Naive thymus-derived CD8-positive, alpha-beta T cell (primary cell): ENCODE measurements at places on chromosomes 13 and 19. TPM values are rescaled to one million over a fixed set of nuclear protein-coding genes. Genes with fewer than 3 reads are reported as not detected.

DNA sequence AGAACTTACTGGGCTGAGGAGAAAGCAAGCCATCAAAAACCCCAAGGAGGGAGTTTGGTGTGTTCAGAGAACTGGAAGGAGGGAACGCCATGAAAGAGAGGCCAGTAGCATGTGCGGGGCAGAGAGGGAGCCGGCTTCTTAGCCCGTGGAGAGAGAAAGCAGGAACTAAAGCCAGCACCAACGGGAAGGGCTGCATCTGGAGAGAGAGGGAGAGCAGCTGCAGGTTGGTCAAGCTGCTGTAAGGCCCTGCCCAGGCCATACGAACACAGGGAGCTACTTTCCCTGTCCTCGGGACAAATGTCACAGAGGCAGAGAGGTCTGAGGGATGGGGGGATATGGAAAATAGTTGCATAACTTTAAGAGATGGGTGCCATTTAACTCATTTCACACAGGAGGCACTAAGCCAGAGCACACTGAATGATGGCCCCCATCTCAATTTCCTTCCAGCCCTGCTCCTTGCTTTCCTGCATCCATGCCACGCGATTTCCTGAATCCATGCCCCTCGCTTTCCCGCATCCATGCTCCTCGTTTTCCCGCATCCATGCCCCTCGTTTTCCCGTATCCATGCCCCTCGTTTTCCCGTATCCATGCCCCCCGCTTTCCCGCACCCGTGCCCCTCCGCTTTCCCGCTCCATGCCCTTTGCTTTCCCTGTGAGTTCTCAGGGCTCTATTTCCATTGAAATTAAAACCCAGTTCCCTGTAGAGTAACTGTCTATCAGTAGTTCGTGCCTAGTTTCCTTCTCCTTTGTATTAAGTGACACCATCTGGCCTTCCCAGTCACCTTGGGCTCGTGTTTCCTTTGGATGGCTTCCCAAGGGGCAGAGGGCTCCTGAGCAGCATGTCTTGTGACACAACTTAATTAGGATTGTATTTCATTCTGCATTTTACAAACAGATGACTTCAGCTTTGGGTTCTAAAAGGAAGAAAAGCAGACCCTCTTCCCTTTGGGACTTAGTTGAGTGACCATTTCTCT is 31.5 kb upstream of the TPT1 start:
- H3K4me1 ChIP-seq, result peaks cover 33% of the 10 kb centered on the region
- no peaks in the 10 kb centered on the region for H3K27me3 ChIP-seq
- peak overlapping the region; percentile 64 for H3K27ac ChIP-seq
- peaks cover 3% of the 10 kb centered on the region for H3K36me3 ChIP-seq
- H3K4me3 ChIP-seq, result no peak overlapping the region

DNA sequence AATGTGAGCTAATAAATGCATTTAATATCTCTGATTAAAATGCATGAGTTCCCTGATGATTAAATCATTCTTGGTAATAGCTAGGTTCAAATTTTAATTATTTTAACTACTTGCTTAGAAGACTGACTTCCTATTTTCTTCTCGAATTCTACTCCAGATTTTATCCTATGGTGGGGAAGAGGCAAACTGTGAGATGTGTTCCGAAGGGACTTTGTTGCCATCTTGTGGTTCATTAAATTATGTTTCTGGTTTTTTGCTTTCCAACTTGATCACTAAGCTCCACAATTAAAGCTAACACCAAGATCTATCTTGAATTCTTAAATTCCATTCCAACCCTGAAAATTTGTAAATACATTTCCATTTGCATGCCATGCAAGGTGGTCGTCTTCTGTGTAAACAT is 538.4 kb upstream of the PCDH20 start:
- H3K36me3 ChIP-seq, result no peaks in the 10 kb centered on the region
- H3K27me3 ChIP-seq, result no peaks in the 10 kb centered on the region
- H3K4me3 ChIP-seq, result no peak overlapping the region
- H3K4me1 ChIP-seq, result no peaks in the 10 kb centered on the region

- no peaks in the 10 kb centered on the region for H3K36me3 ChIP-seq
- no peak overlapping the region for H3K4me3 ChIP-seq
- no peak overlapping the region for H3K27ac ChIP-seq
- DNase-seq, result no peak
- H3K4me1 ChIP-seq, result no peaks in the 10 kb centered on the region
These were observed 6.5 kb downstream of the FLT3 start for GRCh38 chr13:28093881-28094280.

TMEM59L gene
- not detected for total RNA-seq

PNMA8A gene
- total RNA-seq, result 3.5 TPM

TMEM190 gene
- not detected for total RNA-seq

DNA sequence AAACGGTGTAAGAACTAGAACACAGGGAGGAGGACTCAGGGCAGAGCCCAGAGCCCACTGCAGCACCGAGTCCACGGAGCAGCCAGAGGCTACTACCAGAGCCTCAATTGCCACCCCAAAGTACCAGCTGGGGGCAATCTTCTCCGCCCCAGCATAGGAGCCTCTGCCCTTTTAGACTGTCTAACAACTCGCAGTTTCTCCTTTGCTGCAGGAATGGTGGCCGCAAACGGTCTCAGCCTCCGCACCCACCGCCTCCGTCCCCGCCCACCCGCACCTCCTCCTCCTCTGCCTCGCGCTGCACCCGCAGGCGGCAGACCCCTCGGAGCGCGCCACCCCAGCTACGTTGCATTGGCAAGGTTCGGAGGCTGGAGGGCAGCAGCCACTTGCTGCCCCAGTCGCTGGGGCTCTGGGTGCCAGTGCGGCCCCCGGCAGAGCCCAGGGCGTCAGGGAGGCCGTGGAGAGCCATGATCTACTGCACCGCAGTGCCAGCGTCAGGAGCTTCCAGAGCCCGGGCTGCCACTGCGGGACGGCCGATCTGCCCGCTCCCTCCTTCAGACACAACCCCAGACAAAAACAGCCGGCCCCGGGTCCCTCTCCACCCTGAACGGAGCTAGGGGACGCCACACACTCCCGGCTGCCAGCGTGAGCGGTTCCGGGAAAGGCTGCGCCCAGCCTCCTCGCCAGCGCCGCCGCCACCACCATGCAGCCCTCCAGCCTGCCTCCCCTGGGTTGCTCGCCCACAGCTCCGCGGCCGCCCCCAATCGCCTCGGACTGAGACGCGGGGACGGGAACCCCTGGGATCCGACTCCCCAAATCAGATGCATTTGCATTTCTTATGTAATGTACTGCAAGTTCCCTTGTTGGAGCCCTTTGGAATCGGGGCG is 1.8 kb downstream of the FGF14 start:
- H3K4me3 ChIP-seq, result peak overlapping the region; percentile 84
- no peaks in the 10 kb centered on the region for H3K36me3 ChIP-seq
- H3K27ac ChIP-seq, result no peak overlapping the region
- H3K27me3 ChIP-seq, result peaks cover 41% of the 10 kb centered on the region
- H3K4me1 ChIP-seq, result peaks cover 31% of the 10 kb centered on the region
- DNase-seq, result no peak

GRCh38 chr13:44151474-44151873 is 222.2 kb upstream of the SERP2 start:
- H3K27ac ChIP-seq, result no peak overlapping the region
- no peak overlapping the region for H3K4me3 ChIP-seq
- H3K27me3 ChIP-seq, result peaks cover 3% of the 10 kb centered on the region
- H3K36me3 ChIP-seq, result no peaks in the 10 kb centered on the region
- no peaks in the 10 kb centered on the region for H3K4me1 ChIP-seq

DNA sequence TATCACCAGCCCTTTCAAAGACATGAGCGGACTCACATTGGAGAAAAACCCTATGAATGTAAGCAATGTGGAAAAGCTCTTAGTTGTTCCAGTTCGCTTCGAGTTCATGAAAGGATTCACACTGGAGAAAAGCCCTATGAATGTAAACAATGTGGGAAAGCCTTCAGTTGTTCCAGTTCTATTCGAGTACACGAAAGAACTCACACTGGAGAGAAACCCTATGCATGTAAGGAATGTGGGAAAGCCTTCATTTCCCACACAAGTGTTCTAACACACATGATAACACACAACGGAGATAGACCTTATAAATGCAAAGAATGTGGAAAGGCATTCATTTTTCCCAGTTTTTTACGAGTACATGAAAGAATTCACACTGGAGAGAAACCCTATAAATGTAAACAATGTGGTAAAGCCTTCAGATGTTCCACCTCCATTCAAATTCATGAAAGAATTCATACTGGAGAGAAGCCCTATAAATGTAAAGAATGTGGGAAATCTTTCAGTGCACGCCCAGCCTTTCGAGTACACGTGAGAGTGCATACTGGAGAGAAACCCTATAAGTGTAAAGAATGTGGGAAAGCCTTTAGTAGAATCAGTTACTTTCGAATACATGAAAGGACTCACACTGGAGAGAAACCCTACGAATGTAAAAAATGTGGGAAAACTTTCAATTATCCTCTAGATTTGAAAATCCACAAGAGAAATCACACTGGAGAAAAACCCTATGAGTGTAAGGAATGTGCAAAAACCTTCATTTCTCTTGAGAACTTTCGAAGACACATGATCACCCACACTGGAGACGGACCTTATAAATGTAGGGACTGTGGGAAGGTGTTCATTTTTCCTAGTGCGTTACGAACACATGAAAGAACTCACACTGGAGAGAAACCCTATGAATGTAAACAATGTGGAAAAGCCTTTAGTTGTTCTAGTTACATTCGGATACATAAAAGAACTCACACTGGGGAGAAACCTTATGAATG is 17.6 kb downstream of the ZNF791 start:
- no peak overlapping the region for H3K4me3 ChIP-seq
- no peaks in the 10 kb centered on the region for H3K27me3 ChIP-seq
- H3K27ac ChIP-seq, result no peak overlapping the region
- H3K36me3 ChIP-seq, result peaks cover 7% of the 10 kb centered on the region
- no peak for DNase-seq
- peaks cover 8% of the 10 kb centered on the region for H3K4me1 ChIP-seq

SIGLEC8 gene
- total RNA-seq, result not detected

DNA sequence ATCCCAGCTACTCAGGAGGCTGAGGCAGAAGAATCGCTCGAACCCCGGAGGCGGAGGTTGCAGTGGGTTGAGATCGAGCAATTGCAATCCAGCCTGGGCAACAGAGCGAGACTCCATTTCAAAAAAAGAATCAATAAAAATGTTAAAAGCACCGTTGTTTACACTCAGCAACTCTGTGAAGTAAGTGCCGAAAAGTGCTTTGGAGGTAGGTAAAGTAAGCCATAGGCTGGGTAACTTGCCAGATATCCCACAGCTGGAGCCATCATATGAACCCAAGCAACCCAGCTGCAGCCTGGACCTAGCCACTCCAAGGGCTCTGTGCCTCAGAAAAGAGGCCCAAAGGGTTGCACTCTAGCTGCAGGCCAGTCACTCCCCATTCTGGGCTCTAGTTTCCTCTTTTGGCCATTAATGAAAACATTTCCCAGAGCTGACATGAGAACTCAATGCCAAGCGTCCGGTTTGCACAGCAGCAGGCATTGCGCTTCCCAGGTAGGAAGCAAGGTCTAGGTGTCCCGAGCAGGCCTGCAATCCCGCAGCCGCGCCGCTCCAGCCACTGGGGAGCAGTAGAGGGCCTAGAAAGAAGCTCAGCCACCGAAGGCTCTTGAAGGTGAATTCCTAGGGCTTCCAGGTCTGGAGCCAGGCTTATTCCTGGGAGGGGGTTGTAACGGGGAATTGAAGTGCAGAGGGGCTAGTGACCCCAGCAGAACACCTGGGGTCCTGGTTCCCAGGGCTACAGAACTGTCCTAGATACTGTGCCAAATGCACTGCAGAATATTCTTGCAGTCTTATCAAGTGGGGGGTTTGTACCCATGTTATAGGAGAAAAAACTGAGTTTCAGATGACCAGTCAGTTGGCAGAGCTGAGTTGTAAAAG is 4.1 kb upstream of the CD79A start:
- peaks cover 4% of the 10 kb centered on the region for H3K36me3 ChIP-seq
- peak; percentile 63 for DNase-seq
- peaks cover 27% of the 10 kb centered on the region for H3K4me1 ChIP-seq
- no peaks in the 10 kb centered on the region for H3K27me3 ChIP-seq

TGFBR3L gene
- total RNA-seq, result 0.41 TPM

TSHZ3 gene
- total RNA-seq, result not detected

GRCh38 chr13:37375724-37376123 is 222.8 kb downstream of the POSTN start:
- no peaks in the 10 kb centered on the region for H3K4me1 ChIP-seq
- H3K36me3 ChIP-seq, result no peaks in the 10 kb centered on the region
- no peak overlapping the region for H3K27ac ChIP-seq
- H3K27me3 ChIP-seq, result no peaks in the 10 kb centered on the region
- no peak for DNase-seq

DNA sequence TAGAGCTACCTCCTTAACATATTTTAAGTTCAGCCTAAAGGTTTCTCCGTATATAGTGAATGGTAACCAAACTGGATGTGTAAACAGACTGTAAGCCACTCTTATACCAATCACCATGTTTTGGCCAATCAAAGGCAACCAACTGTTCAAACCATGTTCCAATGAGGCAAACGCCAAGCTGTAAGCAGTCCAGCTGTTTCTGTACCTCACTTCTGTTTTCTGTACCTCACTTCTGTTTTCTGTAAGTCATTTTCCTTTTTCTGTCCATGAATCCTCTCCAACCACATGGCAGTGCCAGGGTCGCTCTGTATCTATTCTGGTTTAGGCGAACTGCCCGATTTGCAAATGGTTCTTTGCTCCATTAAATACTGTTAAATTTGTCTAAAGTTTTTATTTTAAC is 24.4 kb downstream of the COMMD6 start:
- peaks cover 4% of the 10 kb centered on the region for H3K27me3 ChIP-seq
- no peaks in the 10 kb centered on the region for H3K4me1 ChIP-seq
- DNase-seq, result no peak
- H3K36me3 ChIP-seq, result no peaks in the 10 kb centered on the region
- H3K27ac ChIP-seq, result no peak overlapping the region

DNA sequence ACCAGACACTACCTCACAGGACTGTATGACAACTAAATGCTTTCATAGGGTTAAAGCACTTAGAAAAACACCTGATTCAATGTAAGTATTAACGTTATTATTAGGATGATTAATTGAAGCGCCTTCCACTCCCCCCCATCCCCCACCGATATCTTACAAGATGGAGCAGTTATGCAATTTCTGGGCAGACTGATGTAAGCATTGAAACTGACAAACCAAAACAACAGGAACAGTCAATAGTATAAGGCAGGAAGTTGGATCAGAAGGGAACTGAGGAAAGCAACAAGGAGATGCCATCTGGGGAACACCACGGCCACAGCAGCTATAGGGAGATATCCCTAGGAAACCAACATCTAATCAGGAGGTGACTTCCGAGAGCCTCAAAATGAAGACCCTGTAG is 3.8 kb downstream of the LCP1 start:
- H3K36me3 ChIP-seq, result peaks cover 5% of the 10 kb centered on the region
- no peaks in the 10 kb centered on the region for H3K27me3 ChIP-seq
- H3K27ac ChIP-seq, result peak overlapping the region; percentile 99
- DNase-seq, result no peak
- peak overlapping the region; percentile 89 for H3K4me3 ChIP-seq

- H3K36me3 ChIP-seq, result no peaks in the 10 kb centered on the region
- peaks cover 5% of the 10 kb centered on the region for H3K4me1 ChIP-seq
- H3K4me3 ChIP-seq, result no peak within 1 kb of the TSS
- no peak for DNase-seq
- H3K27ac ChIP-seq, result no peak within 1 kb of the TSS
- no peaks in the 10 kb centered on the region for H3K27me3 ChIP-seq
These were observed at the start of gene NTN5 for GRCh38 chr19:48672994-48673393. Gene NTN5 (minus strand): TSS chr19:48673017. CDS start chr19:48670986, 2,031 bp downstream.
